ENCODE measurements at places on chromosomes 11 and 22. TPM values are rescaled to one million over a fixed set of nuclear protein-coding genes. Genes with fewer than 3 reads are reported as not detected.

The OR56B4 gene
- not detected for total RNA-seq

The TSSK2 gene
- not detected for total RNA-seq

- H3K27ac ChIP-seq, result no peak overlapping the region
- no peak for DNase-seq
- no peaks in the 10 kb centered on the region for H3K4me1 ChIP-seq
- no peak overlapping the region for H3K4me3 ChIP-seq
These were observed 15.0 kb downstream of the CAVIN3 start for GRCh38 chr11:6305297-6305696.

GRCh38 chr11:43504316-43504950 is 145.7 kb downstream of the TTC17 start:
- DNase-seq, result no peak
- no peaks in the 10 kb centered on the region for H3K36me3 ChIP-seq

- H3K27ac ChIP-seq, result no peak overlapping the region
- H3K36me3 ChIP-seq, result no peaks in the 10 kb centered on the region
- DNase-seq, result no peak
- H3K4me3 ChIP-seq, result no peak overlapping the region
These were observed 144.5 kb downstream of the SPON1 start for GRCh38 chr11:14107050-14107430.

DNA sequence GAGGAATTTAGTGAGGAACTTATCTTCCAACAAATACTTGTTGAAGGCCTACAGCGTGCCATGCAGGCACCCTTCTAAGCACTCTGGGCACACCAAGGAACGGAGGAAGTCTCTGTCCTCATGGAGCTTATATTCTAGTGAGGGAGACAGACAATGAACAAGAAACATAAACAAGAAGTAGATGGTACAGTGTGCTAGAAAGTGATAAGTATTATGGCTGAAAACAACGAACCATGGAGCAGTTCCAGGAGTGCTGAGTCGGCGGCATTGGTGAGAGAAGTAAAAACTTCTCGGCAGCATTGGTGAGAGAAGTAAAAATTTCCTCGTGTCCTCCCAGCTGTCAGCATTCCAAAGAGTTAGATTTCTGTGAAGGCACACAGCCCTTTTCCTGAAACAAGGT is 53.2 kb downstream of the FAM76B start:
- H3K4me1 ChIP-seq, result no peaks in the 10 kb centered on the region
- no peaks in the 10 kb centered on the region for H3K36me3 ChIP-seq
- no peak overlapping the region for H3K4me3 ChIP-seq
- H3K27me3 ChIP-seq, result no peaks in the 10 kb centered on the region

DNA sequence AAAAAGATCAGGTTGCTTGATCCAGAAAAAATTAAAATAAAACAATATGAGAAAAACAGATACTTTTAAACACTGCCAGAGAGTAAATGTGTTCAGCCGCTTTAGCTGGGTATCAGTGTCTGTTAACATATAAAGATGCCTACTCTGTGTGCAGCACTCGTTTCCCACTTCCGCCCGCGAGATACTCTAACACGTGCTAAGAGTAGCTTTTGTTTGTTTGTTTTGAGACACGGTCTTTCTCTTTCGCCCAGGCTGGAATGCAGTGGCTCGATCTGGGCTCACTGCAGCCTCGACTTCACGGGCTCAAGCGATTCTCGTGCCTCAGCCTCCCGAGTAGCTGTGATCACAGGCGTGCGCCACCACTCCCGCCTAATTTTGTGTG is 531 bp upstream of the MEN1 start:
- no peaks in the 10 kb centered on the region for H3K36me3 ChIP-seq
- H3K4me1 ChIP-seq, result no peaks in the 10 kb centered on the region
- H3K27me3 ChIP-seq, result no peaks in the 10 kb centered on the region
- peak overlapping the region; percentile 70 for H3K27ac ChIP-seq
- peak; percentile 8 for DNase-seq
- H3K4me3 ChIP-seq, result peak overlapping the region; percentile 74

- no peak for DNase-seq
- H3K27me3 ChIP-seq, result no peaks in the 10 kb centered on the region
- H3K4me3 ChIP-seq, result no peak overlapping the region
- H3K4me1 ChIP-seq, result no peaks in the 10 kb centered on the region
- H3K36me3 ChIP-seq, result no peaks in the 10 kb centered on the region
These were observed 37.7 kb downstream of the OR4C45 start for GRCh38 chr11:50070389-50070788.

GRCh38 chr11:125431481-125431880 is 64.6 kb downstream of the FEZ1 start:
- H3K4me3 ChIP-seq, result no peak overlapping the region
- no peak overlapping the region for H3K27ac ChIP-seq
- H3K4me1 ChIP-seq, result no peaks in the 10 kb centered on the region
- DNase-seq, result no peak

DNA sequence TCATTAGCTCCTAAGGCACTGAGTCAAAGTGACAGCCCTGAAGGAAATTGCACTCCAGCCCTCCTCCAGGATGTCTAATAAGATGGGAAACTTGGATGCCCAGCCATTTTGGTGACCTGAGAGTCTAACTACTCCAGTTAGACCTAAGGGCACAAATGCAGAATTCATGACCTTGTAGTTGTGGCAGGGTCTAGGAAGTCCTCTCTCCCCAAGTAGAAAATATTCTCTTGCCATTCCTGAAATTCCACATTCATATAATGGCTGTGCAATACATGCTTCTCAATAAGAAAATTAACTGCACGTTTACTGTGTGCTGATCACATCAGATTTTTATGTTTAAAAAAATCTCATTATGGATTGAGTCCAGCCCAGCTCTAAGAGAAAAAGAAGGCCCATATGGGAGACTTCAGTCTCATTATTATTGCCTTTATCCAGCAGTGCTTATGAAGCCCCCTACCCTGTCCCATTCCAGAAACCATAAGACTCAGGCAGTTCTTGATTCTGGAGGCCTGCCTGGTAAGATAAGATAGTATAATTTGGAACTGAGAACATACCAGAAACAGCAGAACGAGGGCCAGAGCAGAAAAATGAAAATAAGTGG is 133.7 kb upstream of the LDLRAD3 start:
- no peaks in the 10 kb centered on the region for H3K36me3 ChIP-seq
- H3K27ac ChIP-seq, result no peak overlapping the region
- DNase-seq, result no peak
- no peak overlapping the region for H3K4me3 ChIP-seq
- no peaks in the 10 kb centered on the region for H3K4me1 ChIP-seq

GRCh38 chr11:32952421-32952820 is 59.8 kb downstream of the QSER1 start:
- no peaks in the 10 kb centered on the region for H3K36me3 ChIP-seq
- H3K4me3 ChIP-seq, result no peak overlapping the region
- no peak for DNase-seq
- H3K4me1 ChIP-seq, result peaks cover 23% of the 10 kb centered on the region

DNA sequence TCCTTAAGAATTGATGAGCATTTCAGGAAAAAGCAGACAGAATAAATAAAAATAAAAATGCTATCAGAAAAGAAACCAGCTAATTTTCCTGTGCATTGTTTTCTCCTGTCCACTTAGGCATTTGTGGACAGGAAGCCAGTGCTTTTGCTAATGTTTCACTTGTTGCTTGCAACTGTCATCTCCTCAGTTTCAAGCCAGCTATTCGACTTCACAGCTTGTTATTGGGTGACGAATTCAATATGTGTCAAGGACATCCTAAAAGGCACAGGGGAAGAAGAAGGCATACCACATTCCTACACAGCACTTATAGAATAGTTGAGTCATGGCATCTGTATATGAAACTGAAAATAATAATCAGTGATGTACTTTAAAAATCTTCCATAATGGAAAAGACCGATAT is 530.6 kb upstream of the KIRREL3 start:
- no peaks in the 10 kb centered on the region for H3K4me1 ChIP-seq
- H3K36me3 ChIP-seq, result no peaks in the 10 kb centered on the region
- no peak overlapping the region for H3K4me3 ChIP-seq
- no peak for DNase-seq

DNA sequence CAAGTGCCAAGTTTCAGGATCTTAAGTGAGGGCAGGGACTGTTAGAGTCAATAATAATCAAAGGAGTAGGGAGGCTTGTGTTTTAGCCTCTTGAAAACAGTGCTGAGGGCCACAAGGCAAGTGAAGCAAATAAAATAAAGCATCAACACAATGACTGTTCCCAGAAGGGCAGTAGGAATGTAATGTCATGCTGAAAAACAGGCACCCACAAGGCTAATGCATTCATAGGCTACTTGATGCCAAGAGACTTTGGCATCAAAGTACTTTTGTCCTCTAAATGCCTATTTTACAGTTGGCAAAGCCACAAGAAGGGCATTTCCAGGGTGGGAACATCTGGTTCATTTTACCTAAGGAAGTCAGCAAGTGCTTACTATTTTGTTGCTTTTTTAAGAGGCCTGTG is 22.9 kb downstream of the RAB39A start:
- no peaks in the 10 kb centered on the region for H3K4me1 ChIP-seq
- no peak overlapping the region for H3K4me3 ChIP-seq
- no peaks in the 10 kb centered on the region for H3K36me3 ChIP-seq
- DNase-seq, result no peak
- no peaks in the 10 kb centered on the region for H3K27me3 ChIP-seq
